HFFc6 (cell line): ENCODE measurements at places on chromosomes 16 and 17. TPM values are rescaled to one million over a fixed set of nuclear protein-coding genes. Genes with fewer than 3 reads are reported as not detected.
A peak's percentile ranks its signal among the peaks of the same experiment; 100 is the strongest.

The HLF gene
- total RNA-seq: not detected in 3 replicates

The MT4 gene
- not detected in 3 replicates for total RNA-seq

The RCVRN gene
- not detected in 3 replicates for total RNA-seq

The CNGB1 gene
- total RNA-seq: 0.02 TPM in 1 of 3 replicates, not detected in the others

The TAT gene
- total RNA-seq: not detected in 3 replicates

The ZNF785 gene
- total RNA-seq: 7.3 to 10.4 TPM (median 7.4 TPM) in 3 replicates

The CNTD1 gene
- 0.15 to 0.46 TPM in 2 of 3 replicates, not detected in the other for total RNA-seq

The TEX19 gene
- total RNA-seq: not detected in 3 replicates

DNA sequence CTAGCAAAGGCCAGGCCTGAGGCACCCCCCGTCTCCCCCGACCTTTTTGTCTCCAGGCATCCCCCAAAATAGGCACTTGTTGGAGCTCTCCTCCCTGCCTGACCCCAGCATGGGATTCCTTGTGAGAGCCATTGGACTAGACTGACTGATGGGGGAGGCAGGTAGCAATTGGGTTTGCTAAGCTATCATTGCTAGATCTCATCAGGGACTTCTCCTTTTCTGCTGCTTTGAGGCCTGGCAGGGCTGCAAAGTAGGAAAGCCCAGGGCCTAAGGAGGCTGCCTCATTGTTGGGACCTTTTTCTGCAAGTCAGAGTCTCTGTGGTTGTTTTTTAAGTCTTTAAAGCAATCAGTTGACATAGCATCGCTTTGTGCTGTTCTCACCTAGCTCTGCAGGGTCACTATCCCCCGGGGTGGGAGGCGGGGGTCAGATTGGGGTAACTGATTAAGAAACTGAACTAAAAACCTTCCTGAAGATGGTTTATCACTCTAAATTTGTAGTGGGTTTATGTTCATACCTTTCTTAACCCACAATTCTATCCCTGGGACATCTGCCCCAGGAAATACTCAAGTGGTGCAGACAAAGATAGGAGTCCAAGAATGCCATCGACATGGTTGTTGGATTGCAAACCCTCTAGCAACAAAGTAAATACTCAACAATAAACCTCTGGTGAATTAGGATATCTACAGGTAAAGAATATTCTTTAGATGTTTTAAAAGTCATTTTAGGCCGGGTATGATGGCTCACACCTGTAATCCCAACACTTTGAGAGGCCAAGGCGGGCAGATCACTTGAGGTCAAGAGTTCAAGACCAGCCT is 28.0 kb downstream of the LLGL2 start:
- no peak for DNase-seq

DNA sequence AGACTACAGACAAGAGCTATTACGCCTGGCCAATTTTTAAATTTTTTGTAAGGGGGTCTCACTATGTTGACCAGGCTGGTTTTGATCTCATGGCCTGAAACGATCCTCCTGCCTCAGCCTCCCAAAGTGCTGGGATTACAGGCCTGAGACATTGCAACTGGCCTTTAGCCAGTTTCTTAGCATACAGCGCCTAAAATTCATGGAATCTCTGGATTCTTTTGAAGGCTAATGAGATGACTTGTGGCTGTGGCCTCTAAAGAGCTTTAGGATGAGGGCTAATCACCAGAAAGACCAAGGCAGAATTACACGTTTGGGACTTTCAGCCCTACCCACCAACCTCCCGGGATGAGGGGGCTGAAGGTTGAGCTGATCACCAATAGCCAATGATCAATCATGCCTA is 34.6 kb downstream of the AKAP10 start:
- no peak for DNase-seq

GRCh38 chr16:8026450-8026849 is 563.9 kb downstream of the TMEM114 start:
- DNase-seq: no peak

GRCh38 chr17:79937391-79938335 is 98.0 kb downstream of the TBC1D16 start:
- no peak for DNase-seq

DNA sequence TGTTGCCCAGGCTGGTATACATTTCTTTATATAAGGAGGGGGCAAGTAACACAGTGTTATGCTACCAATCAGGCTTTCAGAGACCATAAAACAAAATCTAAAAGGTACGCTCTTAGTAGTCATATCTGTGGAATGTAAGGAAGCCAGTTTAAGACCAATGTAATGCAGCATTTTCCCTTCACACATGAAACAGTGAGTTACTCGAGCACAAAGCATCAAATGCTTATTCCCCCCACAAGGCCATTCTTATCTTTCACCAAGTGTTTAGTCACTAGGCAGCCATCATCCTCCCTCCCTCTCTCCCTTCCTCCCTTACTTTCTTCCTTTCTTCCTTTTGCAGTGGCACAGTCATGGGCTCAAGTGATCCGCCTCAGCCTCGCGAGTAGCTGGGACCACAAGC is 12.8 kb downstream of the HMOX2 start:
- DNase-seq: peak; percentile 72

GRCh38 chr16:8892101-8892575 is 10.0 kb downstream of the LITAFD start:
- no peak for DNase-seq

DNA sequence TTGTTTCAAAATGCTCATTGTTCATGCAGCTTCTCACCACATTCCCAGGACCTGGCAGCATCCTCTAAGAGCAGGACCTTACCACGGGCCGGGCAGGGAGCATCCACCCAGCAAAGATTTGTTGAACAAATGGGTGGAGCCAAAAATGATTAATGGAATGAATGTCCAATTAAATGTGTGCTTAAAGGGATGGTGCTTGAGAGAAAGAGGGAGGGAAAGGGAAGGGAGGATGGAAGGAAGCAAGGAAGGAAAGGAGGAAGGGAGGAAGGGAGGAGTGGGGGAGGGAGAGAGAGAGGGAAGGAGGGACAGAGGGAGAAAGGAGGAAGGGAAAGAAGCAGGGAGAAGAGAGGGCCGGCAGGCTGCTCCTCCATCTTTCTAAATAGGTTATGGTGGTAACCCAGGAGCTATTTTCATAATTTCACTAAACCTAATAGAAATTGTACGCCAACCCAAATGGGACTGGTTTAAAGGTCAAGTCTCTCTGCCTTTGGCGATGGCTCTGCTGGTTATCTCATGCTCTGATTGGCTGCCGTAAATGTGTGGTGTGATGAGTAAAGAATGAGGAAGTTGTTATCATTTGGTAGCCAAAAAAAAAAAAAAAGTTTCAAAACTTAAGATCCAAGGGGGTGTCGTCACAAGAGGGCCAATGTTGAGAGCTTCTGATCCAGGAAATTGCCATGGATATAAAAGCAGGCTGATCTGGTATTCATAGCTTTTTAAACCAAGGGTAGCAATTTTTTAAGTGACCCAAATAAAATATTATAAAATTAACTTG is 126.7 kb upstream of the FOXF1 start:
- peak; percentile 82 for DNase-seq

GRCh38 chr17:45143767-45144198 is 4.5 kb upstream of the HEXIM1 start:
- DNase-seq: peak; percentile 56

DNA sequence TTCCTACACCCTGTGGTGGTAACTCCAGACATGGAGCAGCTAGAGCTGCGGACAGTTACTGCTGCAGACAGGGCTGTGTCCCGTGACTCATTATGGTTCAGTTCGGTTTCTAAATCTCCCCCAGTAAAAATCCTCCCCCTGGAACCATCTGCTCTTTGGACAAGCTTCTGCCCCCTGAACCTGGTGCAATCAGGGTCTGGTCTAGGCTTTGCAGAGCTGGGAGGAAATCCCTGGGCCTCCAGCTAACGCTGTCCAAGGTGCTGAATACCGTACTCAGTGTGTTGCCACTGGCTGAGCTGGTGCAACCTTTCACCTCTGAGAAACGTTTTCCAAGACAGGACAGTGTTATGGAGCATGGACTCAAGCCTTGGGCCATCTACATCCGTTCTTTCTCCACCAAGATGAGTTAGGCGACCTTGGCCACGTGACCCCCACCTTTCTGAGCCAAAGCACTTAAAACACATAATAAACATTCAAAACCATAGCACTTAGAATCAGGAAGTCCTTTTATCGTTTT is 142.0 kb downstream of the CPPED1 start:
- DNase-seq: no peak

GRCh38 chr17:63741143-63741407 is 524 bp downstream of the STRADA start:
- no peak for DNase-seq
